Common myeloid progenitor, CD34-positive (primary cell): ENCODE measurements at places on chromosomes 3 and 15.

DNA sequence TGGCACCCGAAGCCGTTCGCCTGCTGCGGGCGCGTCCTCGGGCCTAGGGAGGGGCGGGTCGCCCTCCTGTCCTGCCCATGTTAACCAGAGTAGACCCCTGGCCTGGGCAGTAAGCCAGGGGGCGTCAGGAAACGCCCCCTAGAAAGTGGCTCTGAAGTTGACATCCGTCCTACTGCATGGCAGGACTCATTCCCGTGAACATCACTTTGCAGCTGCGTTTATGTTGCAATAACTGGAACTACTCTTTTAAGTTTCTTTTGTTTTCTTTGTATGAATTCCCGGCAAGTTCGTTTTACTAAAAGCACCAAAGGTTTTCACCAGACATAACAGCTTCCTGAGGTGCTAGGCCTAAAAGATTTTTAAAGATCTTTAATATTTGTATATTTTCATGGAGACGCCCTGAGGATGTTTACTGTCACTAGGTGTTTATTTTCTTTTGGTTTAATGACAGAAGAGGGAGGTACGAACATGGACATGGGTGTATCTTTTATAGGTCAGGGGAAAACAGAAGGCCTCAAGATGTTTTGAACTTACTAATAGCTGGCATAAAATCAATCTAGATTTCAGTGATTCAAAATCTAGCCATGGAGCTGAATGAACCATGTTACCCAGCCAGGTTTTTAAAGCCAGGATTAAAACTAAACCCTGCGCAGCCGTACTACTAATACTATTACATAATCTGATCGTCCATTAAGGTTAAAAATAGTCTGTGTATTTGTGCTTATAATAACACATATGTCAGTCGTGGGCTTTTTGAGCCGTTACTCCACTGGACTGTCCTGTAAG is 1.0 kb downstream of the C15orf61 start:
- no peak for DNase-seq

DNA sequence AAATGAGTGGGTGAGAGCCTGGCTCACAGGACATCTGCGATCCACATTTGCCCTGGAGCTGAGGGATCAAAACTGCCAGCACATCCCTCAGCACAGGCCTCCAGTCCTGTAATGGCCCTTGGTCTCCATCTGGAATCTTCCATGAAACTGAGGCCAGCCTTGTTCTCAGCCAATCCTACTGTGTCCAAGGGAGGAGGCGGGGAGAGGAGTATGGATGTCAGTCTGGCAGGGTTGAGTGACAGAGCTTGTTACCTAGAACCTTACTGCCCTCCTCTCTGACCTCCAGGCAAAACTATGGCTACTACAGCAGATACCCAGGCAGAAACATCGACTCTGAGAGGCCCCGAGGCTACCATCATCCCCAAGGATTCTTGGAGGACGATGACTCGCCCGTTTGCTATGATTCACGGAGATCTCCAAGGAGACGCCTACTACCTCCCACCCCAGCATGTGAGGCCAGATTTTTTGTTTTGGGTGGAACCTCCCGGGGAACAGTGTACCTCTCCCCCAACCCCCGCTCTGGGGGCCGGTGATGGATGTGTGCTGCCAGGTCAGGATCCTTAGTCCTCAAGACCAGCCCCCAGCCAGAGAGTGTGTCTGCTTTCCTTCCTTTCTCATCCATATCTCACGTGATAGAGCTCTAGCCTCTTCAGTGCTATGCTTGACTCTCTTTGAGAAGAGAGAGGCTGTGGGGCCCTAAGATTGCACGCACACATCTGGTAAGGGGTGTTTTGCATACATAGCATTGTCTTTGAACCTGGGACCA is 41.3 kb downstream of the CHDH start:
- DNase-seq = no peak

DNA sequence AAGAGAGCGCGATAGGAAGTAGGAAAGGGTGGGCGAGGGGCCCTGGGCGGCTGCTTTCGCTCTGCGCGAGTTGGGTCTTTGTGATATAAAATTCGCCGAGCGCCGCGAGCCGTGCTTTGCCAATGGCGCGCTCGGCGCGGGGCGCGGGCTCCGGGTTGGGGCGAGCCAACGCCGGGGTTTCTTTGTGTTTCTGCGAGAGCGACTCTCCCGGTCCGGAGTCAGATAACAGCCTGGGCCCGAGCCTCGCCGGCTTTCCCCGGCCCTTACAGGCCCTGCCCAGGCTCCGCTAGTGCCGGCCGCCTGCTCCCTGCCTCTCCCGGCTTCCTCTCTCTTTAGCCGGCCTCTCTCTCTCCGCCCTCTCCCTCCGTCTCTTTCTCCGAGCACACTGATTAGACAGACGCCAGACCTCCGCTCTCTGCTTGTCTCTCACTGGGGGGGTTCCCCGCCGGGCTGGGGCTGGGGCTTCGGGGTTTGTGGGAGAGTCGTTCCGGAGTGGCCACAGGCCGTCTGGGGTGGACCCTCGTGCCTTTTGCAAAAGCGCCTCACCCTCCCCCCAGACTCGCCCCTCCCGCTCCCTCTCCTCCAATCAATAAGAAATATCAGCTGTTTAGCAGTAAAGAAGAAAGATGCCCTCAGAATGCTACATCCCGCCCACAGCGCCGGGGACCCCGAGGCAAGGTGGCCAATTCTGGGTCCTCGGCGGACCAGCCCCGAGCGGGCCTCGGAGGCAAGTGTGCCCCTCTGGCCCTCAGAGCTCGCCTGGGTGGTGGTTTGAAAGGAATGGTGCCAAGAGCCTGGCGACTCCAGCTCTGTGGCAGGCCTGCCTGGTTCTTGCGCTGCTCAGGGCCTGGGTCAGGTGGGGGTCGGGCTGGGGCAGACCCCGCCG is 2.9 kb downstream of the NR2F2 start:
- DNase-seq = no peak

- no peak for DNase-seq
Measured at GRCh38 chr3:79994397-79994796, 226.6 kb upstream of the ROBO1 start.

GRCh38 chr15:89139613-89140499 is 51.6 kb downstream of the ABHD2 start:
- DNase-seq = no peak

- DNase-seq = no peak
Measured at GRCh38 chr3:15361494-15362214, 29.3 kb upstream of the SH3BP5 start.

GRCh38 chr15:101522091-101522490 is 32.6 kb upstream of the PCSK6 start:
- DNase-seq = no peak

DNA sequence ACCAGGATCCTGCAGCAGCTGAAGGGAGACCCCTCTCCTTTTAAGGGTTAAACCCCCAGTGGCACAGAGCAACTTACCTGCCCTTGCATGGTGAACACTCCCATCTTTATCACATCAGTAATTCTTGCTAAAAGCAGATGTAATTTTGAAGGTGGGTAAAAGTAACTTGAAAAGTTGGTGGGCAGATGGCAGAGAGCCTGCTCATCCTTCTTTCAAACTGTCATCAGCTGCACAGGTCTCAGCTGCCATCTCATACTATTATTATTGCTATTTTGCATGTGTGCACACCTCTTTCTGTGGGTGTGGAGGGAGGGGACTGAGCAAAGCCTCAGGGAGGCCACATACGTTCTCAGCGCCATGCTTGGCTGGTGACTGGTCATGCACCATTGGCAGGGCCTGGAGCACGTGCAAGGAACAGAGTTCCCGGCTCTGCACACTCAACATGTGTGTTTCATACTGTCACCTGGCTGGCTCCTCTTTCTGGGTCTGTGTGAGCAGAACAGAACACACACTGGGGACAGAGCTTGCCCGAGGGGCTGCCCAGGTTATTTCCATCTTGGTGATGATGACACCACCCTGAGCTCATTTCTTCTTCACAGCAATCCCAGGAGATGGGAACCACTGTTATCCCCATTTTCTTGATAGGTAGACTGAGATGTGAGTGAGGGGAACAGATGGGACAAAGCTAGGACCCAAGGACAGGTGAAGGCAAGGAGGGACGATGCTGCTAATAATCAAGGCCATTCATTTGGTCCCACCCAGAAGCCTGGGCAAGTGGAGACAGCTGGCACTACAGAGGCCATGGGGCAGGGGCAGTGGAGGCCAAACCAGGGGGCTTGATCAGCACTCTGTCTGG is 95.8 kb upstream of the KLF13 start:
- peak; percentile 20 for DNase-seq

- DNase-seq = peak; percentile 70
Measured at GRCh38 chr3:89107461-89108290, at the start of gene EPHA3. TSS of gene EPHA3 (plus strand) at chr3:89107621. CDS start at chr3:89107749, 128 bp downstream.

GRCh38 chr15:101091080-101092017 is 160.5 kb downstream of the CHSY1 start:
- no peak for DNase-seq

- peak; percentile 66 for DNase-seq
Measured at GRCh38 chr3:141875893-141876380, 506 bp upstream of the ATP1B3 start.

- DNase-seq = no peak
Measured at GRCh38 chr3:147380977-147381376, 25.4 kb downstream of the ZIC4 start.

DNA sequence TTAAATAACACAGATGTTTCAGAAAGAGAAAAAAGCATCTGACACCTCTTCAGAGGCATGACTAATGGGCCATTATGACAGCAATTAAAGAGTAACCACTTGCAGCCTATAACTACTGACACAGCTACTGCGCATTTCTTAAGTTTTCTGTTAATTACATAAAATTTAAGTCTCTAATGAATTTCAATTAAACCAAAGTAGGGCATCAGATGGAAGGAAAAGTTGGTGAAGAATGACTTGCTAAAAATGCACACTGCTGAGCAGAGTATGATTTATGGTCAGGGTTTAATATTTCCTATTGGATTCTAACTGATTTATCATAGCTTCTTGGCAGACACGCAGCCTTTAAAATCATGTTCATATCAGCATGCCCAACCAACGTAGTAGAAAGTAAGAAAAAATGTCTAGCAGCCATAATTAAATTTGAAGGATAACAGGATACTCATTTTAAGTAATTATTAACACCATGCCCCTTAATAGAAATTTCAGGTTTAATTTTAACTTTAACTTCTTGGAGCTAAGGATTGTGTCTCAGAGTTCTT is 140.0 kb downstream of the CBLB start:
- DNase-seq = no peak

DNA sequence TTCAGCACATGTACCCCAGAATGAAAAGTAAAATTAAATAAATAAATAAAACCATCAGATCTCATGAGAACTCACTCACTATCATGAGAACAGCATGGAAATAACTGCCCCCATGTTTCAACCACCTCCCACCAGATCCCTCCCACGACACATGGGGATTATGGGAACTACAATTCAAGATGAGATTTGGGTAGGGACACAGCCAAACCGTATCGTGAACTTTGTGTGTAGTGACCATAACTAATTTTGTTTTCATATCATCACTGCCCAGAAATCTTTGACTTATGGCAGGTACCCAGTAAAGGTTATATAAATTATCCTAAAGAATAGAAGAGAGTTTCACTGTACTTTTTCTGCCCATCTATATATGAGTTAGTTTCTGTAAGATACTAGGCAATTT is 766.5 kb downstream of the ROBO1 start:
- DNase-seq = no peak

GRCh38 chr3:127101411-127102187 is 91.3 kb upstream of the PRR23E start:
- DNase-seq = no peak

- DNase-seq = no peak
Measured at GRCh38 chr15:84103345-84103744, 132.2 kb upstream of the GOLGA6L4 start.

GRCh38 chr3:9692416-9692815 is 11.2 kb upstream of the CPNE9 start:
- DNase-seq = no peak

DNA sequence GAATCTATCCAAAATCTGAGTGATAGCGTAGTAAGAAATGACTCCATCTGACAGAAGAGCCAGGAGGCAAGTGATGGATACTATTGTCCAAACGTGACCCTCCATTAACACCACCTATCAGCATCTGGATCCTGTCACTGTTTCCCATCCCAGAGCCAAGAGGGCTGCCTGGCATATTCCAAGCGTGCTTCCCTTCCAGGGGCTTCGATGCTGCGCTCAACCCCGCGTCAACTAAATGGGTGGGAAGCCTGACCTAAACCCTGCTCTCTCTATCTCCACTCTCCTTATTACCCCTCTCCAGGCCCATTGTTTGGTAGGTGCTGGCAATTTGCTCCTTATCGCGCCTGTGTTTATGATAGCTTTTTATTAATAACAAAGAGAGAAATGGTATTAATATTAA is 83.2 kb downstream of the NR2F2 start:
- DNase-seq = no peak

- peak; percentile 72 for DNase-seq
Measured at GRCh38 chr3:39808467-39809180, 785 bp upstream of the MYRIP start.

DNA sequence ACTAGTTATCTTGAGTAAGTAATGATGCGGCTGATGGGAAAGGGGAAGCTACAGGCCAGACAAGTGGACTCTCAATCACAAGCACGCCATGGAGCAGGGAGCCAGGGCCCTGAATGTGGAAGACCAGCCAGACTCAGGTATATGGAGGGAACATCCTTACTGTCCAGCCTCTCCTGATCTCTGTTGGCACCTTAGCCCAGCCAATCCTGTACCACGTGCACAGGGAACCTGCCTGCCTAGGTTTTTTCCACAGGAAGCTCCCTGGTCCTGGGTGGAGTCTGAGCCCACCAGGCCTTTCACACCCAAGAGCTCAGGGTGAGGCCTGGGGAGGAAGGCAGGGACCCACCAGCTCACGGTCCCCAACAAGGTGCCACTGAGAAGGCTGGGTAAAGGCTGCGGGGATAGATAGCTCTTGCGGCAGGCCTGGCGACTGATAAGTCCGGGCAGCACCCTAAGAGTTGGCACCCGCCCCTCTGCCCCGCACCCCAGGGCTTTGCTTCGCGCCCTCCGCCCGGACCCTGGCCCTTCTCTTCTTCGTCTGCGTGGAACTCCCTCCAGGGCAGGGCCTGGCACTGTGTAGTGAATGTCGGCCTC is 933 bp upstream of the APEH start:
- DNase-seq = peak; percentile 20

- DNase-seq = no peak
Measured at GRCh38 chr3:8450618-8451017, 51.0 kb upstream of the LMCD1 start.

DNA sequence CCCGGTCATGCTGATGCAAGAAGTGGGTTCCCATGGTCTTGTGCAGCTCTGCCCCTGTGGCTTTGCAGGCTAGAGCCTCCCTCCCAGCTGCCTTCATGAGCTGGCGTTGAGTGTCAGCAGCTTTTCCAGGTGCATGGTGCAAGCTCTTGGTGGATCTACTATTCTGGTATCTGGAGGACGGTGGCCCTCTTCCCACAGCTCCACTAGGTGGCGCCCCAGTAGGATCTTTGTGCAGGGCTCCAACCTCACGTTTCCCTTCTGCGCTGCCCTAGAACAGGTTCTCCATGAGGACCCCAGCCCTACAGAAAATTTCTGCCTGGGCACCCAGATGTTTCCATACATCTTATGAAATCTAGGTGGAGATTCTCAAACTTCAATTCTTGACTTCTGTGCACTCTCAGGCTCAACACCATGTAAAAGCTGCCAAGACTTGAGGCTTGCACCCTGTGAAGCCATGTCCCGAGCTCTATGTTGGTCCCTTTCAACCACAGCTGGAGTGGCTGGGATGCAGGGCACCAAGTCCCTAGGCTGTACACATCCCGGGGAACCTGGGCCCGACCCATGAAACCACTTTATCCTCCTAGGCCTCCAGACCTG is 238.4 kb upstream of the MDFIC2 start:
- peak; percentile 74 for DNase-seq
